A172 (cell line): ENCODE measurements at places on chromosomes 5 and 9. TPM values are rescaled to one million over a fixed set of nuclear protein-coding genes. Genes with fewer than 3 reads are reported as not detected.

The FRRS1L gene
- total RNA-seq: not detected in 2 replicates

The CCL27 gene
- total RNA-seq: 2.2 TPM in 1 of 2 replicates, not detected in the other

The DBH gene
- total RNA-seq: 0.02 TPM in 1 of 2 replicates, not detected in the other

The OLFM1 gene
- 41.2 and 65.4 TPM in 2 replicates for total RNA-seq

The EIF4E1B gene
- total RNA-seq: not detected in 2 replicates

The CYLC2 gene
- total RNA-seq: not detected in 2 replicates

The FCN2 gene
- total RNA-seq: not detected in 2 replicates

The HACD4 gene
- not detected in 2 replicates for total RNA-seq

DNA sequence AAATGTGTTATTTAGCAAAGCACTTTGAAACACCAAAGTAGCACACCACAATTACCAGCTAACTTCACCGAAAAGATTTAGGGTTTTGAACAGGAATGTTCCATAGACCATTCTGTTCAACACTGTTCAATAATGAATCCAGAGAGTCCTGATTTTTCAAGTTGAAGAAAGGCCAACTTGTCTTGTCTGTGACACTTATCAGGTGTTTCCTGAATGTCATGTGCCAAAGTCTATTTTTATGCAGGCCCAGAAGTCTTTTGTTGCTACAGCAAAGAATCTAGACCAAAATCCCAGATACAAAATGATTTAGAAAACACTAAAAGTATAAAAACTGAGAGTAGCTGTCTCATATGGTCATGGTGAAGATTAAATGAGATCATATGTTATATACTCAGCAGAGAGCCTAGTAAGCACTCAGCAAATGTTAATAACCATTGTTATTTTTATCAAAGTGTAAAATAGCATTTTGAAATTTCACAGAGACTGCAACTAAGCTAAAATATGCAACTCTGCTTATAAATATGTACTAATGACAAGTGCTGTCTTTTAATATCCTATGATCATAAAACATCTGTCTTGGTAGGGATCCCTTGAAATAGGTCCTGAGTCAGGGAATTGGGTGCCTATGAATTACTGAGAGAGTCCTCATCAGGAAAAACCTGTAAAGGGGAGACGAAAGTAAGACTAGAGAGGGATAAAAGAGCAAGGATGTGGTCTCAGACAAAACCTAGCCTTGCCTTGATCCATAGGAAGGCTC is 122.4 kb upstream of the SLC12A2 start:
- no peak for DNase-seq

DNA sequence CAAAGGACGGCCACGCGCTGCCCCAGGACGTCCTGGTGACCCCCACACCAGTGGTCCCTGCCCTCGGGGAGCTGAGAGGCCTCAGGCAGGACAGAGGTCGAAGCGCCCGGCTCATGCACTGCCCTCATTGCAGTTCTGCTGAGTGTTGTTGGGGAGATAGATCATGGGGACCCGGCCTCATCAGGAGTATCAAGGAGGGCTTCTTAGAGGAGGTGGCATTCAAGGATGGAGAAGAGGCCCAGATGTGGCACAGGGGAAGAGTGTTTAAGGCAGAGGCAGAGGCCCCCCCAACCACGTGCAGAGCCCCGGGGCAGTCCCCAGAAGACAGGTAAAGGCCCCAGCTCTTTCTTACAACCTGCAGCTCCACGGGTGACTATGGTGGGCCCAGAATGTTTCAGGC is 26.2 kb downstream of the ASS1 start:
- no peak for DNase-seq

DNA sequence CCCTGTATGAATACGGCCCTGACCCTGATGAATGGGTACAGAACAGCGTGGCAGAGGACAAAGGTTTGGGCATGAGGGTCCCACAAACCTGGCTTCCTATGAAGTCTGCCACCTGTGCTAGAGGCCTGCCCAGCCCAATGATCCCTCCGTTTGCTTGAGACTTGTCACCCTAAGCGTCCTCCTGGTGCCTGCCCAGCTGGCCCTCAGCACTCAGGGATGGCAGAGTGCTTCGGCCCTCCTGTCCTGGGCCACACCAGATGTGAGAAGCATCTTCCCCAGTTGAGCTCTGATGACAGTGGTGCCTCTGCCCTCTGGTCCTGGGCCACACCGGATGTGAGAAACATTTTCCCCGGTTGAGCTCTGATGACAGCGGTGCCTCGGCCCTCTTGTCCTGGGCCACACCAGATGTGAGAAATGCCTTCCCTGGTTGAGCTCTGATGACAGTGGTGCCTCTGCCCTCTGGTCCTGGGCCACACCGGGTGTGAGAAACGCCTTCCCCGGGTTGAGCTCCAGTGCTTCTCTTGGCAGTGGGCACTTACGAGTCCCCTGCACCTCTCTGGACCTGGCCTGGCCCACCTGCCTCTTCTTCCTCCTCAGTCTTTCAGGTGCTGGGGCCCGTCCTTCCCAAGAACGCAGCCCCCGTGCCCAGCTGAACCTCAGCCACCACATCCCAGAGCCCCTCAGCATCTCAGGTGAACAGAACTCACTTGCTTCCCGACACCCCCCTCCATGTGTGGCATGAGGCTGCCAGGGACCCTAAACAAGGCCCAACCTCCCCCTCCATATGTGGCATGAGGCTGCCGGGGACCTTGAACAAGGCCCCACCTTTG is 253.1 kb upstream of the IRX1 start:
- DNase-seq: no peak

DNA sequence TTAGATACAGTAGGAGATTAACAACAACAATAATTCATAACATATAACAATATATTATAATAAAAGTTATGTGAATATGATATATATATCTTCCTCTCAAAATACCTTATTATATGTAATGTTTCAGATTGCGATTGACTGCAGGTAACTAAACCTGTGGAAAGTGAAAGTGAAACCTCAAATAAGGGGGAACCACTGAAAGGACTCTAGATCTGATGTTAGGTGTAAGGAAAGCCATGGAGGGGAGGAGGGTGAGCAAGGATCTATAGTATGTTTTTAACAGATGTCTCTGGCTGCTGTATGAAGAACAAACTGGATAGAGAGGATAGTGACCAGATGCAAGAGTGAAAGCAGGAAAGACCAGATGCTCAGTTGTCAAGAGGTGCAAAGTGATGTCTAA is 5.8 kb upstream of the FSTL4 start:
- DNase-seq: no peak

DNA sequence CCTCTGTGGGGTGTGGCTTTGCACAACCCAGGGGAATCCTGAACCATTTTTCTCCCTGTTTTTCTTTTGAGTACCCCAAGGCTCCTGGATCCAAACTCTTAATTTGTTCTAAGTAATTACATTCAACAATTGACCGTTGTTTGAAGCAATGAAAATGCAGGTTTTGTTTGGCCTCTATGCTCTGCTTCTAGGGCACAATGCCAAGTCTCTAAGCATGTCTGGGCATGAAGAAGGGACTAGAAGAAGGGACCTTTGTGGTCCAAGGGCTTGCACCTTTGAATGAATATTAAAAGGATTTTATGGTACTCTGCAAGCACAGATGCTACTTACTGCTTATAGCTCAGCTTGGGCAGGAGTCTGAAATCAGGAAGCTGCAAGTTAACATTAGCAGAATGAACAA is 6.6 kb upstream of the ENC1 start:
- DNase-seq: no peak

GRCh38 chr9:98657897-98658296 is 50.8 kb downstream of the GABBR2 start:
- no peak for DNase-seq

DNA sequence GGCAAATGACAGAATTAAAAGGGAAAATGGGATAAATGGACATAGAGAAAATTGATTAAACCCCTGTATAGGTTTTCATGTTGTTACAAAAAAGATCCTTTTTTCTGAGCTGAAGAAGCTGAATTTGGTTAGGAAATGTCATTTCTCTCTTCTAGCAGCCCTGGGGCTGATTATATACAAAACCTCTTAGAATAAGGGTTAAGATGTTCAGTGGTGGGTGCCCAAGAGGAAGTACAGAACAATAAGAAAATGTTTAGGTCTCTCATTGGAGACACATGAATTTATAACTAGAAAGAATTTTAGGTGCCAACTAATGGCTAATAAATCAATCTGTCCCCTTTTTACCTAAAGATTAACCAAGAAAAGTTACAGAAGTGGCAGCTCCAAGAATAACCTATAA is 14.2 kb downstream of the ABHD17B start:
- DNase-seq: no peak

GRCh38 chr9:113463418-113464285 is at the start of gene RGS3:
TSS of gene RGS3 (plus strand) at chr9:113463727. CDS start at chr9:113463803, 76 bp downstream.
- no peak for DNase-seq

- no peak for DNase-seq
Observed at GRCh38 chr5:117455236-117456233, 880.9 kb upstream of the SEMA6A start.

- DNase-seq: peak; percentile 93
Observed at GRCh38 chr9:129702589-129703520, 37.4 kb downstream of the PRRX2 start.

DNA sequence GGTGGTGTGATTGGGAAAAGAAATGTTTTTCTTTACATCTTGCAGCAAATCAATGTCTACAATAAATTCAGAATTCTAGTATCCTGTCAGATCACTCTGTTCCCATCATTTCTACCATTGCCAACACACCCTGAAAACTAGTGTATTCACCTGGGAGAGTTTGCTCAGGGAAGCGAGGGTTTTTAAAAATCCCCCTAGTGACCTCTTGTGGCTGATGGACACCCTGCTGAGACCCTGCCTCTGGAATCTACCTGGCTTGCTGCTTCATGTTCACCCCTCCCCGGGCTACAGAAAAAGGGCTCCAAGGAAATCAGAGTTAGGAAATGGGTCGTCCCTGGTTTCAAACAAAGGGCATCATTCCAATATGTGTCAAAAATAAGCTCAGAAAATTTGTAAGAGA is 21.4 kb upstream of the ALDOB start:
- no peak for DNase-seq

- no peak for DNase-seq
Observed at GRCh38 chr9:13732290-13732689, 452.8 kb upstream of the MPDZ start.

DNA sequence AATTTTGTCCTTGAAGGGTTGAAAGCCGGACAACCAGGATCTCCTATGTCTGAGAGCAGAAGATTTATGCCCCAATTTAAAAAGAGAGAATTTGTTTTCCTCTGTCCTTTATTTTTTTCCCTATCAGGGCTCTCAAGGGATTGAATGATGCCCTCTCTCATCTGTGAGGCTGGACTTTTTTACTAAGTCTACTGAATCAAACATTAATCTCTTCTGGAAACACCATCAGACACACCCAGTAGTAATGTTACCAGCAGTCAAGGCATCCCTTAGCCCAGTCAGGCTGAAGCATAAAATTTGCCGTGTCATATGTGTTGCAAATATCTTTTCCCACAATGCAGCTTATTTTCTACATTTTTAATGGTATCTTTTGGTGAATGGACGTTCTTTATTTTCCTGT is 1497.9 kb downstream of the MAT2B start:
- DNase-seq: no peak

DNA sequence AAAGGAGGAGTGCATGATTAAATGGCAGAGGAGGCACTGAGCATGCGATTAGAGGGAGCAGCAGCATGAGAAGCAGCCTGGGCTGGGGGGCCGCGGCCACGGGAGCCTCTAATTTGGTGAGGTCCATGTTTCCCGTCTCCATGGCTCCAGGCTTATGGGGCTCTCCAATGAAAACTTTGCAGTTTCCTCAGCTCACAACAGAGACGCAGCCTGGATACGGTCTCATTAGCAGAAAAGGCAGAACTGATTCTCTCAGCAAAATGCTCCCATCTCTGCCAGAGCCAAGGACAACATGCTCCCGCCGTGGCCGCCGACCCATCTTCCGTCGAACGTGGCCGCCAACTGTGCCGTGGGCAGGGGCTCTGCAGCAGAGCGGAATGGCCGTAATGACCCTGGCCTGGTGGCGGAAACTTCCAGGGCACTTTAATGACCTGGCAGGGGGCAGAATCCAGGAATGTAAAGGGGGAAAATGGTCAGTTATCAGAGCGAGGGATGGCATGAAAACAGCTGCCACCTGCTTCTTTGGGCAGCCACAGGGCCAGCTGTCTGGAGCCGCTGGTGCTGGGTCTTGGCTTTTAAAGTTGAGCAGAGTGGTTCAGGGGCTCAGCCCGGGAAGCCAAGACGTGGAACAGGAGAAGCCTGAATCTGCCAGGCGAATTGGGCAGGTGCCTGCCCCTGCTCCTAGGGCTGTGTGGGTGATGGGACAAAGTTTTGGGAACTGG is 76.5 kb downstream of the COL5A1 start:
- DNase-seq: no peak

DNA sequence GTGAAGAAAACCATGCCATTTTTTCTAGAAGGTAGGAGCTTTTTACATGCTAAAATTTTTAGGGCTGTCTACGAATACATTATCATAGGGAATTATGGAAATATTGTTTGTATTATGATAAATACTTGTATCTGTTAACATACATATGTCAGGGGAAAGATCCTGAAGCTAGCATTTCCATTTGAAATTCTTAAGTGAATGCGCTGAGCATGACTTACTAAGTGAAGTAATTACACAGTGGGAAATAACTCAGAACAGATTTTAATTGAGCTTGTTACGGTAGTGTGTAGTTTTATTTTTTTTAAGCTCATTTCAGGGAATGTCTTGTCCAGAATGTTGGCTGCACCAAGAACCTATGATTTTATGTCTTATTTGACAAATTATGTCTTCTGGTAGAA is 19.1 kb downstream of the TDRD7 start:
- DNase-seq: no peak

DNA sequence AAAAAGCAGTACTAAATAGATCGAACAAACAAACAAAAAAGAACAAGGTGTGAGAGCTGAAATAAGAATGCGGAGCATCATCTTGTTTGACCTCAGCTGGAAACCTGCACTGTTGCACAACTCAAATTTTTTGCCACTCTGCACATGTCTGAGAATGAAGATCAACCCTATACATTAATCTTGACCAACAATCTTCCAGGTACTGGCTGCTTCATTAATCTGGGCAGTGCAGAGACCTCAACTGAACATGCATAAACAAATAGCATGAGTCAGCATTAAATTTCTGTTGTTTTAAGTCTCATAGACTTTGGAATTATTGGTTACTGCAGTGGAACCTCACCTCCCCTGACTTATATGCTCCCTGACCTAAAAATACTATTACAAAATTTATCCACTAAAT is 114.6 kb upstream of the FTMT start:
- no peak for DNase-seq

DNA sequence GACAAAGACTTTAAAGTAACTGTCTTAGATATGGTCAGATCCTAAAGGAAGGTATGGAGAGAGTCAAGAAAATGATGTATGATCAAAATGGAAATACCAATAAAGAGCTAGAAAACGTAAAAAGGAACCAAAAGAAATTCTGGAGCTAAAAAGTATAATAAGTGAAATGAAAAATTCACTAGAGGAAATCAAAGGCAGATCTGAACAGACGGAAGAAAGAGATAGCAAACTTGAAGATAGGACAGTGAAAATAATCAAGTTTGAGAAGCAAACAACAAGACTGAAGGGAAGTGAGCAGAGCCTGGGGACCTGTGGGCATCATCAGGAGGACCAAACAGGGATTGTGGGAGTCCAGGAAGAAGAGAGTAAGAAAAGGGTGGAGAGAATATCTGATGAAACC is 115.4 kb downstream of the EHMT1 start:
- DNase-seq: no peak
